ENCODE measurements at places on chromosomes 1 and 21.

DNA sequence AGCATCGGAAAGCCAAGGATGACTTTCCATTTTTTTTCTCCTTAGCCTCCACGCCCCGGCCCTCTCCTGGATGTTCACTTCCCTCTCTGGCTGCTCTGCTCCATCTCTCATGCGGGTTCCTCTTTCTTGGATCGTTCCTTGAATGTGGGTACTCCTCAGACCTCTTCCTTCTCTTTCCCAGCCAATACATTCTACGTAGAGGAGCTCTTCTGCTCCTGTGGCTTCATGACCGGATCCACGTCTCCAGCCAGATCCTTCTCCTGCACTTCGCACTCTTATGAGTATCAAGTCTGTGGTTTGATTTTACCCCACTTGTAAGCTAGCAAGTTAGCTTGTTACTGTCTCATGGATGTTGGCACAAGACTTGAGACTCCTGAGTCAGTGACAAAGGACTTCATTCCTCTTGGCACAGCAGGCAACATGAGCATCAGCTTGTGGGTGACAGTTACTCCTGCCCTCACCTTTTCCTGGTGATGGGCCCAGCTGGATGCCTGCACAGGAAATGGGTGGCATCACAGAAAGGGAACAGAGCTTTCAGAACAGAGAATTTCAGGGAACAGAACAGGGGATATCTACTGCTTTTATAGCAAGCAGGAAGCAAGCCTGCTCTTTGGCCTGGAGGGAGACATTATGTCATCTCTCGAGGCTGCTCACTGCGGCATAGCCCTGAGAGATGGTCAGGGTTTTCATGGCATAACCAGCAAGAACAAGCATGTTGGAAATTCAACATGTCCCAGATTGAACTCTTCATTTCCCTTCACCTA, 100.1 kb upstream of the KIF26B start:
- no peak overlapping the region for H3K27ac ChIP-seq
- no peak for DNase-seq
- H3K27me3 ChIP-seq: no peaks in the 10 kb centered on the region
- no peak overlapping the region for H3K4me3 ChIP-seq
- H3K4me1 ChIP-seq: no peaks in the 10 kb centered on the region

DNA sequence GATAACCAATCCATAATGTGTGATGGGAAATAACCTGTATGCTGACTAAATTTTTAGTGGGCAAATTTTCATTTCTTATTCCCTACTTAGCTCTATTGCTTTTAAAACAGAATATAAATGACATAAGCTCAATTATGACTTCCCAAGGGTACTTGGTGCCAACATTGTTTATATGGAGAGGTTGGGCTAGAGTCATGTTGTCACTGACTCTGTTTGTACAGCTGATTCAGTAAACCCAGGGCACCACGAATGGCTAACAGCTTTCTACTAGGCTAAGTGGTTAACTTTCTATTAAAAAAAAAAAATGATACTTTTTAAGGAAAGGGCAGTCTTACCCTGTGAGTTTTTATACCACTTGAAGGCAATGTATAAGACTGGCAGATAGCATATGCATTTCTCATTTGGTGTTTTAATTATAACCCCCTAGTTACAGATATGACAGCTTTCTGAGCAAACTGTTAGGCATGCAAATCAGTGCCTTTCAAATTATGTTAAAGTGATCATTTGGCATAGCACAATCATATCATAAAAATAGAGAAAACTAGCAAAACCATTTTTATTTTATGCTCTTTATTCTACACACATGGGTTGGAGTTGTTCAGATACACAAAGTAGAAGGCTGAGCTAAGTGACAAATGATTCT, 147.1 kb downstream of the DNM3 start:
- no peak overlapping the region for H3K27ac ChIP-seq
- H3K36me3 ChIP-seq: no peaks in the 10 kb centered on the region
- no peak for DNase-seq
- no peaks in the 10 kb centered on the region for H3K27me3 ChIP-seq
- no peak overlapping the region for H3K4me3 ChIP-seq
- no peaks in the 10 kb centered on the region for H3K4me1 ChIP-seq

DNA sequence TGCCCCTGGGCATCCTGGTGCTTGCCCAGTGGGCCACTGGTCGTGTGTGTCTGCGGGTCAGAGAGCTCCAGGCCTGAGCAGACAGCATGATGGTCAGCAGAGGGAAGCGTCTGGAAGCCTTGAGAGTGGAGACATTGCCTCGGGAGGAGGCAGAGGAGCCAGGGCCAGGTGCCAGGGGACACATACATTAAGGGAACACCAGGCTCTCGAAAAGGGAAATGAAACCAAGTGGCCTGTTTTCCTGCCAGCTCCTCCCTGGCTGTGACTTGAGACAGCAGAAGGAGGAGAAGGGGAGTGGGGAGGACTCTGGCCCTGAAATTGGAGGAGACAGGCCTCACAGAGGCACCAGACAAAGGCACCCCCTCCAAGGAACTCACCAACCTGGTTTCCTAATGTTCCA, 62.4 kb upstream of the LRP8 start:
- H3K27ac ChIP-seq: no peak overlapping the region
- no peaks in the 10 kb centered on the region for H3K27me3 ChIP-seq
- peaks cover 3% of the 10 kb centered on the region for H3K4me1 ChIP-seq
- H3K36me3 ChIP-seq: no peaks in the 10 kb centered on the region

GRCh38 chr1:145729196-145729595, 9.9 kb downstream of the CD160 start:
- H3K27ac ChIP-seq: no peak overlapping the region
- H3K4me3 ChIP-seq: no peak overlapping the region
- H3K4me1 ChIP-seq: no peaks in the 10 kb centered on the region
- H3K36me3 ChIP-seq: no peaks in the 10 kb centered on the region
- no peak for DNase-seq
- no peaks in the 10 kb centered on the region for H3K27me3 ChIP-seq
